ENCODE measurements at places on chromosomes 2 and 18.

DNA sequence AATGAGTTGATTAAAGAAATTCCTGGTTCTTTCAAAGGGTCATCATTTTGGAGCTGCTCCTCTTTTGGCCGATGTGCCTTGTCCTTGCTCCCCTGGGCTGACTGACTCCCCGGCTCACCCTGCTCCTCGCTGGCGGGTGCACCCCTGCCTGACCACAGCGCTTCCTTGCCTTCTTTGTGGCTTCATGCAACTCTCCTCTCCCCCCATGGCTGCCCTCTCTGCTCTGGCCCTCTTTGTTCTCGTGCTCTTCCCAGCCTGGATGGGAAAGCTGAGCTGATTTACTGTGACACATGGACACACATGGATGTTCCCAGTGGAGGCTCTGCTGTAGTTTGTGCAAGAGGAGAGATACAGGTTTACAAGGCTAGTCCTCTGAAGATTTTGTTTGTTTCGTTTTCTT lies 234.6 kb downstream of the HAUS1 start:
- no peak for DNase-seq

DNA sequence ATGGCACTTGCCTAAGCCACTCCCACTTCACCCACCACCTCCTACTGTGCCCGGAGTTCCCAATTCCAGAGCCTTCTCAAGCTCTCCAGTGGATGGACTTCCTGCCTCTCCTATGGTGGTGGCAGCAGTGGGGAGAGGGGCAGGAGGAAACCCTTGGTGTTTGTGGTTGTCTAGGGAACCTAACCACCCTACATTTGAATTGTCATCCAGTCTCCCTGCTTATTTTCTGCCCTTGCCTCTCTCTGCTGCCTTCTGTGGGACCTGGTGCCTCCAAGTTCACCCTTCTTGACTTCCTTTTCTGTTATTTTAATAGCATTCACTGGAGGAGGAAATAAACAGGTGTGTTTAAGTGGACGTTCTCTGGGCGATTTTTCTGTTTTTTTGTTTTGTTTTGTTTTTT lies 50.0 kb upstream of the HPCAL1 start:
- no peak for DNase-seq

GRCh38 chr2:24247164-24247563 lies 72.3 kb downstream of the FAM228A start:
- no peak for DNase-seq

DNA sequence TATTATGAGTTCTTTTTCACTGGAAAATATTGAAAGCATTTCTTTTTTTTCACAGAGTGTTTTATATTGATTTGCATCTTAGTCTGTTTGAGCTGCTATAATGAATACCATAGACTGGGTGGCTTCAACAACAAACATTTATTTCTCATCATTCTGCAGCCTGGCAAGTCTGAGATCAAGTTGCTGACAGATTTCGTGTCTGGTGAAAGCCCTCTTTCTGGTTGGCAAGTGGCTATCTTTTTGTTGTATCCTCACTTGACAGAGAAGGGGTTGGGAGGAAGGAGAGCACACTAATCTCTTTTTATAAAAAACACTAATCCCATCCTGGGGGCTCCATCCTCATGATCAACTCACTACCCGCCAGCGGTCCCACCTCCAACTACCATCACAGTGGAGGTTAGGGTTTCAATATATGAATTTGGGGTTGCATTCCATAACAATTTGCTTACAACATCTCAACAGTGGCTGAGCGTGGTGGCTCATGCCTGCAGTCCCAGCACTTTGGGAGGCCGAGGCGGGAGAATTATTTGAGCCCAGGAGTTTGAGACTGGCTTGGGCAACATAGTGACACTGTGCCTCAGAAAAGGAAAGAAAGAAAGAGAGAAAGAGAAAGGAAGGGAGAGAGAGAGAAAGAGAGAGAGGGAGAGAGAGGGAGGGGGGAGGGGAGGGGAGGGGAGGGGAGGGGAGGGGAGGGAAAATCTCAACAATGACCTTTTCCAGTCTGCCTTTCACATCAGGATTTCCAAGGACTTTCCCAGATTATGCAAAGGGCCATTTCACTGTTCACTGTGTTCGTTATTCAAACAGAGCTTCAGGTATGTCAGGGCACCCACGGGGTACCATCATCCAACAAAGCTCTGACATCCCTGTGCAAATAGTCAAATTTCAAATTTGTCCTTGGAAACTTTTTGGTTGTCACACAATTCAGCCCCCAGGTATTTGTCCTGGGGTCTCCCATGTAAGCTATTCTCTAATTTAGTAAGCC lies 111.1 kb downstream of the AP1S3 start:
- DNase-seq: no peak

DNA sequence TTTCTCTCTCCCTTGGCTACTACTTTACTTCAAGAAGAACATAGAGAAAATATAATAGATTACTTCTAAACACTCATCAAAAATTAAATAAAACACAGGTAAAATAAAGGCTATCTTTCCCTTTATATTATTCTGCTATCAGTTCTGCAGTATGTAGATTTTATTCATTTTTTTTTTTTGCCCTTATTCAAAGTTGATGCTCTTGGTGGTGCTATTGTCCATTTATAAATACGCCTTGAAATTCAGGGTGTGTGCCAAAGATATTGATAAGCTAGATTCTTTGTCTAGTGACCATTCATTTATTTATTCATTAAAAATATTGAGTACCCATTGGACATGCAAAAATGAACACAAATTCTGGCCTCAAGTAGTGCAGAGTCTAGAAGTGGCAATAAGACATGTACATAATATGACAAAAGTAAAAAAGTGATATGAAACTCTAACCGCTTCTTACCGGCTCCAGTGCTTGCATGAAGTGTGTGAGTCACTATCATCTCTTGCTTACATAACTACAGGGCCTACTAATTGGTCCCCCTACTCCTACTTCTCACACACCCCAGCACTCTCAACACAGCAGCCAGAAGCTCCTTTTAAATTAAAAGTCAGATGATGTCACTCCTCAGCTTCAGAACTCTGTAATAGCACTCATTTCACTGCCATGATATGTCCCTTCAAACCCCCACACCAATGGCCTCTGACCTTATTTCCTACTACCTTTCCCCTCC lies 208.3 kb upstream of the FANCL start:
- DNase-seq: no peak

DNA sequence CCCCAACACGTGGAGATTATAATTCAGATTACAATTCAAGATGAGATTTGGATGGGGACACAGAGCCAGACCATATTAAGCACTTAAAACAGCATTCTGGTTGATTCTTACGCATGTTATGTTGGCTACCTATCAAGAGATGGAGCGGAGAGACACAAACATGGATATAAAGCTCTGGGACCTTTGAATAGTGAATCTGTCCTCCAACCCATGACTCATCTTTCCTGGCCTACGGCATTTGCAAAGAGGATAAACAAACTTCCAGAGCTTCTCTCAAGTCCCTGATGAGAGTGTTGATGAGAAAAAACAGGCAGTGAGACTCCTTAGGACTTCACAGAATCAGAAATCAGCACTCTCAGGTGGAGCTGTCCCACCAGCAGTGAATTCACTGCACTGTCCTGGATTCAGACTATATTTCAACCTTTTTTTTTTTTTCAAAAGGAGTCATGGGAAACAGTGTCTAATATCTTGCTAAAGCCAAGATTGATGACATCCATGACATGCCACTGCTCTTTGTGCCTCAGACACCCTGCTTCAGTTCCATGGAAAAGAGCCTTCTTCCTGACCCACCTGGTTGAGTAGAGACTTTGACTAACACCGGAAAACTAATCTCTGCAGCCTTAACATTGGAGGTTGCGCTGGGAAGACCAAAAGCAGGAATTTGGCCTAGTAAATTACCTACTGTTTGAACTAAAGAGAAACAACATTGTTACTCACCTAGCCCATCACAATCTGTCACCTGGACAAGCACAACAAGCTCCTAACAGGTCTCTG lies 62.1 kb upstream of the NPAS2 start:
- DNase-seq: no peak

All from RCC 7860 (cell line).